Pancreas (tissue), 10 donors: ENCODE measurements at places on chromosomes 16 and 17.

- H3K36me3 ChIP-seq: no peaks in the 10 kb centered on the region
- H3K4me1 ChIP-seq: no peaks in the 10 kb centered on the region
- DNase-seq: no peak
- no peaks in the 10 kb centered on the region for H3K27me3 ChIP-seq
- no peak overlapping the region for H3K27ac ChIP-seq
Observed at GRCh38 chr16:53061701-53062159, 6.9 kb downstream of the CHD9 start.

- no peak overlapping the region for H3K4me3 ChIP-seq
- no peaks in the 10 kb centered on the region for H3K36me3 ChIP-seq
- H3K27me3 ChIP-seq: no peaks in the 10 kb centered on the region
- DNase-seq: no peak
- H3K27ac ChIP-seq: no peak overlapping the region
- H3K4me1 ChIP-seq: no peaks in the 10 kb centered on the region
Observed at GRCh38 chr16:74718741-74719610, 18.3 kb upstream of the MLKL start.

- H3K27ac ChIP-seq: no peak overlapping the region
- DNase-seq: no peak
- no peak overlapping the region for H3K4me3 ChIP-seq
- H3K4me1 ChIP-seq: no peaks in the 10 kb centered on the region
- H3K27me3 ChIP-seq: no peaks in the 10 kb centered on the region
Observed at GRCh38 chr17:901191-901950, 78.2 kb downstream of the NXN start.

GRCh38 chr17:41773731-41774193 is 12.7 kb downstream of the JUP start:
- no peak overlapping the region for H3K4me3 ChIP-seq
- peak overlapping the region; percentile 76 for H3K27ac ChIP-seq
- peaks cover 37% of the 10 kb centered on the region for H3K4me1 ChIP-seq
- no peak for DNase-seq
- peaks cover 27% of the 10 kb centered on the region for H3K36me3 ChIP-seq

GRCh38 chr16:89623511-89624261 is 10.2 kb downstream of the DPEP1 start:
- H3K4me1 ChIP-seq: no peaks in the 10 kb centered on the region
- H3K36me3 ChIP-seq: no peaks in the 10 kb centered on the region
- H3K27me3 ChIP-seq: no peaks in the 10 kb centered on the region
- H3K27ac ChIP-seq: no peak overlapping the region
- no peak overlapping the region for H3K4me3 ChIP-seq
- no peak for DNase-seq

DNA sequence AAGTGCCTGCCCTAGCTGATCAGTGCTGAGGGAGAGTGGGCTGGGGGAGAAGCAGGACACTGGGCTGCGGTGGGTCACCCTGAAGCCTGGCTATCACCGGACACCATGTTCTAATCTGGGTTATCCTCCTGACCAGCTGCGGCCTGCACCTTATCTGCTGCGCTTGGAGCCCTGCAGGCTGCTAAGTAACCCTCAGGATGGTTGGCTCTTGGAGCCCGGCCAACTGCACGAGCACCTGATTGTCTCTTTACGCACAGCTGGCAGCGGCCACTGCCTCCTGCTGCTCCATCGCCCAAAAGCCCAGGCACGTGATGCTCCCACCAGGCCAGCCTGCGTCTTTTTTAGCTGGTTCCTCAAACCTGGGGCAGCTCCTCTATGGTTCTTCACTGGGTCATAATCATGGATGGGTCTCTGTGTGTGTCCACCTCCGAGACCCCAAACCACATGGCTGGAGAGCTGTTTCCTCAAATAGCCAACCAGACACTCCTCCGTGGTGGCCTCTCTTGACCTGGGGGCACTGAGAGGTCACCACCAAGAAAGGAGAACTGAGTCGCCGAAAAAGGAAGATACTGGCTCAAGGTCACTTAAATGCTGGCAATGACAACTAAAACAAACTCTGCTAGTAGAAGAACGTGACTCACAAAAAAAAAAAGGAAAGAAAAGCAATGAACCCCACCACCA is 21.7 kb downstream of the SPHK1 start:
- no peaks in the 10 kb centered on the region for H3K4me1 ChIP-seq
- peaks cover 4% of the 10 kb centered on the region for H3K36me3 ChIP-seq
- H3K27ac ChIP-seq: no peak overlapping the region
- DNase-seq: no peak
- H3K27me3 ChIP-seq: no peaks in the 10 kb centered on the region

GRCh38 chr16:83899978-83900377 is 1.1 kb downstream of the MLYCD start:
- H3K36me3 ChIP-seq: no peaks in the 10 kb centered on the region
- H3K4me1 ChIP-seq: no peaks in the 10 kb centered on the region
- H3K27ac ChIP-seq: peak overlapping the region; percentile 92
- no peak for DNase-seq

GRCh38 chr17:79778504-79779083 is 646 bp downstream of the CBX2 start:
- peak; percentile 76 for DNase-seq
- peaks cover 9% of the 10 kb centered on the region for H3K4me1 ChIP-seq
- H3K36me3 ChIP-seq: no peaks in the 10 kb centered on the region
- peak overlapping the region; percentile 53 for H3K4me3 ChIP-seq

DNA sequence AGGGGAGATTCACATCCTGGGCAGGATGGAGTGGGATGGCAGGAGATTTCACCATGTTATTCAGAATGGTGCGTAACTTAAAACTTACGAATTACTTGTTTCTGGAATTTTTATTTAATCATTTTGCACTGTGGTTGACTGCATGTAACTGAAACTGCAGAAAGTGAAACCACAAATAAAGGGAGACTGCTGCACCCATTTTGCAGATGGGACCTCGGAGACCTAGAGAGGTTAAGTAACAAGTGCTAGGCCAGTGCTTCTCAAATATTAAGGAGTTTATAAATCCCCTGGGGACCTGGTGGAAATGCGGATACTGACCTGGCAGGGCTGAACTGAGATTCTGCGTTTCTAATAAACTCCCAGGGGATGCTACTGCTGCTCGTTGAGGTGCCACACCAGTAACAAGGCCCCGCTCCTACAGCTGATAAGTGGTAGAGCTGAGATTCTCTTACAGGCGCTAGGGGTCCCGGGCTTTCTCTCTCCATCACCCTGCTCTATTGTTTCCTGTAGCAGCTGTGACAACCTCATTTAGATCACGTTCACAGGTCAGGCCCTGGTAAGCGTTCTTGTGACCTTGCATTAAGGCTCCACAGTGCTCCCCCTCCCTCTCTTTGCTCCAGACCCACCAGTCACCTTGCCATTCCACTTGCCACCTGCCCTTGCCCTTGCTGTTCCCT is 167.1 kb upstream of the CDH13 start:
- H3K27me3 ChIP-seq: no peaks in the 10 kb centered on the region
- no peak overlapping the region for H3K4me3 ChIP-seq
- H3K27ac ChIP-seq: no peak overlapping the region
- no peak for DNase-seq
- H3K4me1 ChIP-seq: no peaks in the 10 kb centered on the region
- H3K36me3 ChIP-seq: no peaks in the 10 kb centered on the region

GRCh38 chr17:39962642-39963220 is at the start of gene GSDMA:
Gene GSDMA (plus strand): TSS chr17:39963004. CDS start chr17:39965688, 2,684 bp downstream.
- no peaks in the 10 kb centered on the region for H3K4me1 ChIP-seq
- H3K27me3 ChIP-seq: no peaks in the 10 kb centered on the region

GRCh38 chr16:84239909-84240308 is at the start of gene KCNG4:
Gene KCNG4 (minus strand): TSS chr16:84240012. CDS start chr16:84237485, 2,527 bp downstream.
- no peaks in the 10 kb centered on the region for H3K27me3 ChIP-seq
- H3K4me3 ChIP-seq: no peak within 1 kb of the TSS
- no peaks in the 10 kb centered on the region for H3K4me1 ChIP-seq
- no peaks in the 10 kb centered on the region for H3K36me3 ChIP-seq

GRCh38 chr17:69945698-69946185 is 129.3 kb upstream of the KCNJ16 start:
- no peaks in the 10 kb centered on the region for H3K4me1 ChIP-seq
- DNase-seq: no peak
- H3K4me3 ChIP-seq: no peak overlapping the region

DNA sequence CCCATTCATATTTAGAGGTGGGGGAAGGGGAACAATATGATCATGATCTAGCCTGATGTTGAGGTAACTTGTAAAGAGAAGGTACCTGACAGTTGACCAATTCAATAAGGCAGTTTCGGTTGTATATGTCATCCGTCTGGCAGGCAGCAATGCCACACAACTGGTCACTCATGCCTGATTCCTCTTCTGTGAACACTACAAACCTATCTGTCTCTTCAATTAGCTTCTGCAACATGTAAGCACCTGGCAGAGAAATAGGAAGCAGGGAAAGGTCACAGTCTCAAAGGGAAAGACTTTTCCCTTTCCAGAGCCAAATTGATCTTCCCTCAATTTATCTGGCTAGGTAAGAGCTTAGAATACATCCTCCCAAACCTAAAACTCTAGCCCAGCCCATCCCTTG is 10.2 kb upstream of the RSKR start:
- DNase-seq: no peak
- no peak overlapping the region for H3K4me3 ChIP-seq
- H3K36me3 ChIP-seq: peaks cover 65% of the 10 kb centered on the region
- H3K27ac ChIP-seq: no peak overlapping the region
- H3K4me1 ChIP-seq: no peaks in the 10 kb centered on the region
- no peaks in the 10 kb centered on the region for H3K27me3 ChIP-seq

DNA sequence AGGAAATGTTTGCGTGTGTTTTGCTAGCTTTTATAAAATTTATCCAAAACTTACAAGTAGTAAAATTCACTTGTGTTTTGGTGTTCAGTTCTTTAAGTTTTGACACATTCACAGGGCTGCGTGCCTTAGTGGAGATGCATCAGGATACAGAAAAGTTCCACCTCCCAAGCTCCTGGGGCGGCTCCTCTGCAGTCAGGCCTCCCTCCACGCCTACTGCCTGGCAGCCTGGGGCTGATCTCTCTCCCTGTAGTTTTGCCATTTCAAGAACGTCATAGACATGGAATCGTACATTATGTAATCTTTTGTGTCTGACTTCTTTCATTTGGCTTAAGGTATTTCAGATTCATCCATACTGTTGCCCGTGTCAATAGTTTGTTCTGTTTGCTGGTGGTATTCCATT is 27.2 kb upstream of the IRF8 start:
- no peaks in the 10 kb centered on the region for H3K4me1 ChIP-seq
- peaks cover 19% of the 10 kb centered on the region for H3K27me3 ChIP-seq
- H3K4me3 ChIP-seq: no peak overlapping the region

DNA sequence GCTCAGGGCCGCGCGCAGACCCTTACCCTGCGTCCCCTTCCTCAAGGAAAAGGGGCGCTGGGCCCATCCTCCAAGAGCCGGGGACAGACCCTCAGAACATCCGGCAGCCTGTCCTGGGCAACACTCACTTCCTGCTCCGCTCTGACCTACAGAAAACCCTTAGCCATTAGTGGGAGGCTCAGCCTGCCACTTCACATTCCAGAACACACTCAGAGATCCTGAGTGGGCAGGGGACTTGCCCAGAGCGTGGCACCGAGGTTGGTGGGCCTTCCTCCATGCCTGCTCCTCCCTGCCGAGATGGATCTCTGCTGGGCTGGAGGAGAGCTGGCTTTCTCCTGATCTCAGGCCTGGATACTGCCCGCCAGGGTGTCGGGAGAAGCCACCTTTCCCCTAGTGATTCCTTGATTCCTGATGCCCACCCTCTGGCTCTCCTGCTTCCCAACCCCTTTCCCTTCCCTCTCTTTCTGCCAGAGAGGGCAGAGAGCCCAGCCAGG is 1.5 kb downstream of the SCARF1 start:
- peak overlapping the region; percentile 62 for H3K4me3 ChIP-seq
- peaks cover 17% of the 10 kb centered on the region for H3K4me1 ChIP-seq

GRCh38 chr16:87314990-87315420 is 2.2 kb downstream of the C16orf95 start:
- H3K4me1 ChIP-seq: peaks cover 9% of the 10 kb centered on the region
- DNase-seq: peak; percentile 14
- H3K36me3 ChIP-seq: no peaks in the 10 kb centered on the region
- H3K27ac ChIP-seq: no peak overlapping the region
- no peak overlapping the region for H3K4me3 ChIP-seq

DNA sequence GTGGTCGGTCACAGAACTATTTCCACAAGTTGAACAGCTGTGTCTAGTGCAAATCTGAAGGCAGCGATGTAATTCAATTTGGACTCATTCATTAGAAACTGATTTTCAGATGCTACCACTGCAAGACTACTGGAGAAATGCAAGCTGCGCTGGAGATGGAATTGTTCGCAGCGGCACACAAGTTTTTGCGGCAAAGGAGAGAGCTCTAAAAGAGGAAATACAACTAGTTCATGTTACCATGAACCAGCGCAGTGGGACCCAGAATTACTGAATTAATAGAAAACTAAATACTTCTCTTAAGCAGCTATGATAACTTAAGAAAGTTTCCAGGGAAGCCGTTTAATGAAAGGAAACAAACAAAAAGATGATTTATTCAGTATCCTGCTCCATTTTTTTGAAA is 1.9 kb downstream of the CREBBP start:
- H3K27ac ChIP-seq: no peak overlapping the region
- H3K36me3 ChIP-seq: no peaks in the 10 kb centered on the region
- no peaks in the 10 kb centered on the region for H3K27me3 ChIP-seq

DNA sequence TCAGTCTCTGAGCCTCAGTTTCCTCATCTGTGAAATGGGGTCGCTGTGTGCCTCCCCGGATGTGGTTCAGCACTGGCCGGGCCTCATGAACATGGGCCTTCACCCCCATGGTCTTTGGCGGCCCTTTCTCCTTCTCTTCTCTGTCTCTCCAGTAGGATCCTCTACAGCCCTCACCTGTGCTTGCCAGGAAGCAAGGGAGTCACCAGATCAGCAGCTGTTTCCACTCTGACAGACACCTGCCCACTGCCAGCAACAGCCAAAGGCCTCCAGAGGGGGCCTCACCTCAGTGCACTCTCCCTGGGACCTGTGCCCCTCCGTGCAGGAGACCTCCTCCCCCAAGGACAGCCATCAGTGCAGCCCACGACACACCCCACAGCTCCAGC is 89.4 kb downstream of the C16orf78 start:
- no peaks in the 10 kb centered on the region for H3K27me3 ChIP-seq
- H3K27ac ChIP-seq: no peak overlapping the region
- no peaks in the 10 kb centered on the region for H3K36me3 ChIP-seq
- no peak for DNase-seq
- H3K4me1 ChIP-seq: no peaks in the 10 kb centered on the region

- no peak for DNase-seq
- no peaks in the 10 kb centered on the region for H3K36me3 ChIP-seq
- H3K27me3 ChIP-seq: no peaks in the 10 kb centered on the region
Observed at GRCh38 chr17:72594248-72594647, 473.4 kb downstream of the SOX9 start.

GRCh38 chr17:36001110-36001771 is at the start of gene CCL15:
Gene CCL15 (minus strand): TSS chr17:36001553. CDS start chr17:36001492, 61 bp downstream.
- no peaks in the 10 kb centered on the region for H3K27me3 ChIP-seq
- H3K36me3 ChIP-seq: no peaks in the 10 kb centered on the region
- no peak for DNase-seq
- peaks cover 4% of the 10 kb centered on the region for H3K4me1 ChIP-seq
